ENCODE measurements at places on chromosomes 5 and 9.

DNA sequence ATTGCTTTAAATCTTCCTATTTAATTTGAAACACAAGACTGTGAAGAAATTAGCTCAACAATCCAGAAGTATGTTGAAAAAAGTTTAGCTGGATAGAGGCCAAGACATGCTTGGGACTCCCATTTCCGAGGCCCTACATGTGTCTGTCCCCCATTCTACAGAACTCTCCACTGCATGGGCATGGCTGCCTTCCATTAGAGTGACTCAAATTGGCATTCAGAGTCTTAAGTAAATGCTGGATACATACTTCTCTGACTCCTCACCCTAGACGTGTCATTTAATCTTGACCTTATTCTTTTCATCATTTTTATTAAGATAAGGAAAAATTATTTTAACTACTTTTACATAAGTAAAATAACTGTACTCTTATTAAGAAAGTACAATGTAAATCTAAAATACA lies 530.4 kb upstream of the CDH9 start:
- no peak for DNase-seq

GRCh38 chr9:93228030-93228429 lies 44.1 kb downstream of the WNK2 start:
- no peak for DNase-seq

DNA sequence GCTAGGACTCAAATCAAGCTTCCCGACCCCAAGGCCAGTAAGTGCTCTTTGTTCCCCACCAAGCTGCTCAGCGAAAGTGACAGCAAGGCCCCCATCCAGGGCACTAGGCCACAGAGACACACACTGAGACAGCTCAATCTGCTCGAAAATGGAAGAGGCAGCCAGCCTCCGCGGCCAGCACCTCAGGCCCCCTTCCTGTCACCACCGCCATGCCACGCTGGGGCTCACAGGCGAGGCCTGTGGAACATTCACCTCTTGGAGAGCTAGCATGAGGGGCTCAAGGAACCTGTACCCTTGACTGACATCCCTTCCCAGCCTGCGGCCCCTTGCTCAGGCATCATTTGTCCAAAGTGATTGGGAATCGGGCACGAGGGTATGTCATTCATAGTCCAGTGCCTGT lies 71.4 kb downstream of the PAX5 start:
- no peak for DNase-seq

DNA sequence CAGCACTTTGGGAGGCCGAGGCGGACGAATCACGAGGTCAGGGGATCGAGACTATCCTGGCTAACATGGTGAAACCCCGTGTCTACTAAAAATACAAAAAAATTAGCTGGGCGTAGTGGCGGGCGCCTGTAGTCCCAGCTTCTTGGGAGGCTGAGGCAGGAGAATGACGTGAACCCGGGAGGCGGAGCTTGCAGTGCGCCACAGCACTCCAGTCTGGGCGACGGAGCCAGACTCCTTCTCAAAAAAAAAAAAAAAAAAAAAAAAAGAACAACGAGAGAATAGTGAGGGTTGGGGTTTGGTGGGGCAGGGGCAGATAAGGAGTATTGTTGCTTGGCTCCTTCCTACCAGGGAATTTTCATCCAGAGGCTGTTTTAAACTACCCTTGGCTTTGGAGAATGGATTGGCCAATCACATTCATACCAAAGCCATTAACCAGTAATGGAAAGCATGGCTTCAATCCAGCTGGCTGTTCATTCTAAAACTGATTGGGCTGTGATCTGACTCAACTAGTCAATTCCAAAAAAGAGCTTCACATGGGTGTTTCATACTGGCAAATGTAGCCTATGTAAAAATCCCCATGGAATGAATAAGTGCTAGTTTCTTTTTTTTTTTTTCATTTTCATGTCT lies 64.4 kb downstream of the PLCXD3 start:
- no peak for DNase-seq

DNA sequence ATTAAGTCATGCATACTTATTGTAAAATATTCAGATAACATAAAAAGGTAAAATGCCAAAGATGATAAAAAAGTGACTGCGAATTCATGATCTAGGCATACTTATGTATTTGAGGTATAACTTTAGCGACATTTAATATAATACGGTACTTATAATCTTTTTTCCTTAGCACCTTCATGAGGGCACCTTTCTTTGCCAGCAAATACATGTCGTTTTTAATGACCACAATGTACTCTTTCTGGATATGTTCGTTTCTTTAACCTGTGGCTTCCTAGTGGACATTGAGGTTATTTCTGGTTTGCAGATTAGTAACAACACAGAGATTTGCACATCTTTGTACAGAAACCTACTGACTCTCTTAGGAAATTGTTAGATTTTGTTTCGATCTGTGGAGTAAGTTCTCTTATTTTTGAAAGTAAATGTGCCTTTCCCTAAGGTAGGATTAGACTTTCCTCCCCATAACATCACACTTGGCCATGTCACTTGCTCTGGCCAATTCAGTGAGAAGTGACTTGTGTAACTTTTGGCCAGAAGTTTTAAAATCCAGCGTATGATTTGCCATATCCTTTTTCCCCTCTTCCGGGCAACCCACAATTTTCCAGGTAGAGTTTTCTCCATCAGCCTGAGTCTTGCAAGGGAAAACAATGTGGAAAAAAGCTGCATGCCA lies 24.4 kb downstream of the ANKRD33B start:
- no peak for DNase-seq

- DNase-seq = no peak
These were observed 148.3 kb downstream of the CMYA5 start for GRCh38 chr5:79837761-79838551.

GRCh38 chr9:85040146-85040545 lies 370.6 kb downstream of the NTRK2 start:
- no peak for DNase-seq

DNA sequence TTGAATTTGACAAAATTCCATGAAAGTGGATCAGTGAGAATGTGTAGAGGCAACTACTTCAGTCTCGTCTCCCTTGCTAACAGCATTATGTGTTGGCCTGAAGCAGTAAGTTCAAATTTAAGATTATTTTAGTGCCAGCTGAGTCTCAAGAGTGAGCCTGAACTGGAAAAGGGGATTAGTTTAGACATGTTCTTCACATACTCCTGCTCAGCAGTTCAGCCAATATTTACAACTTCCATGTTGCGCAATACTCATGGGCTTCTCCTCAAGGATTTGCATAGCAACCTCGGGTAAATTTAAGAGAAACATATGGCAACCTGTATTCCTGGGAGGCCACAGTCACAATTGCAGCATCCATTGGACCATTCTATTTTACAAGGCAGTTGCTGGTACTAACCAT lies 553.8 kb downstream of the PTPRD start:
- no peak for DNase-seq

Data from NCI-H1694 (cell line).